ENCODE measurements at places on chromosomes 11 and 22. TPM values are rescaled to one million over a fixed set of nuclear protein-coding genes. Genes with fewer than 3 reads are reported as not detected.

- no peak for DNase-seq
Measured at GRCh38 chr11:80214413-80214812, 773.6 kb upstream of the TENM4 start.

DNA sequence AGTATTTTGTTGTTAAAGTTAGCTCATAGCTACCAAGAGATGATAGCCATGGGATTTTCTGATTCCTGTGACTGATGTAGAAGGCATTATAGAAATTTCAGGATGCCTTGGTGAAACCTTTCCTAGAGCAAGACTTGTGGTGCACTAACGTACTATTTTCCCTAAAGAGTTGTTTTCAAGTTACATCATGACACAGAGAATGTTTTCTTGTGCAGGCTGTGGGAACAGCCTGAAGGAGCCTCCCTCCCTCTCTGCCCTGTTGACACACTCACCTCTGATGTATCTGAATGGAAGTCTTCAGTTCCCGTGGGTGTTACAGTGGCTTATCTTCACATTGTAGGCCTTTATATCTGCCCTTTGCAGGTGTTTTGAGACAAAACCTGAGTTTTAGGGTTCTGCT is 121.6 kb downstream of the LDLRAD3 start:
- no peak for DNase-seq

DNA sequence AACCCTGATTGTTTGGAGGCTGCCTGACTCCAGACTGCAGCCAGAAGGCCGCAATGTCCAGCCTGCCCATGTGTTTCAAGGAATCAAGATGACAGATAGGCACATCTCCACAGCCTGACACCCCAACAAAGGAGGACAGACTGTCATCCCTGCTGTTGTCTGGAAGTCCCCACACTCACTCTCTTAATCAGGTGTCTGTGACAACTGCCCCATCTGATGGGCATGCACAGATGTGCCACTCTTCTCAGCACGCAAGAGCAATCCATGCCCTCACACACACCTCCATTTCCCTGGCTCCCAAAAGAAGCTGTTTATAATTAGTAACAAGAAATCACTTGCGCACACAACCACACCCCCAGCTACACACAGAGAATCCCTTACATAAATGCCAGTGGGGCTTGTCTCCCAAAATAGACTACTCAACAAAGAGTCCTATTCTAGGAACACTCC is 117.6 kb downstream of the C11orf58 start:
- DNase-seq = no peak

GRCh38 chr11:6321961-6322362 is 1.7 kb upstream of the CAVIN3 start:
- no peak for DNase-seq

DNA sequence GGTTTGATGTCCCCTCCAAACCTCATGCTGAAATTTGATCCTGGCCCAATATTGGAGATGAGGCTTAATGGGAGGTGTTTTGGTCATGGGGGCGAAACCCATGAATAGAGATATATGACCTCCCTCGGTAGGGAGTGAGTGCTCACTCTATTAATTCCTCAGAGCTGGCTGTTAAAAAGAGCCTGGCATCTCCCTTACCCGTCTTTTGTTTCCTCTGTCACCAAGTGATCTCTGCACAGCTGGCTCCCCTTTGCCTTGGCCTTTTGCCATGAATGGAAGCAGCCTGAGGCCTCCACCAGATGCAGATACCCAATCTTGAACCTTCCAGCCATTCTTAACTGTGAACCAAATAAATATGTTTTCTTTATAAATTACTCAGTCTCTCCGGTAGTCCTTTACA is 4.5 kb upstream of the CCDC81 start:
- DNase-seq = no peak

GRCh38 chr11:70757241-70757640 is 358.9 kb downstream of the CTTN start:
- DNase-seq = no peak

GRCh38 chr11:113103932-113104690 is 142.9 kb downstream of the NCAM1 start:
- DNase-seq = no peak

- no peak for DNase-seq
Measured at GRCh38 chr11:73322382-73323306, 14.6 kb downstream of the ARHGEF17 start.

DNA sequence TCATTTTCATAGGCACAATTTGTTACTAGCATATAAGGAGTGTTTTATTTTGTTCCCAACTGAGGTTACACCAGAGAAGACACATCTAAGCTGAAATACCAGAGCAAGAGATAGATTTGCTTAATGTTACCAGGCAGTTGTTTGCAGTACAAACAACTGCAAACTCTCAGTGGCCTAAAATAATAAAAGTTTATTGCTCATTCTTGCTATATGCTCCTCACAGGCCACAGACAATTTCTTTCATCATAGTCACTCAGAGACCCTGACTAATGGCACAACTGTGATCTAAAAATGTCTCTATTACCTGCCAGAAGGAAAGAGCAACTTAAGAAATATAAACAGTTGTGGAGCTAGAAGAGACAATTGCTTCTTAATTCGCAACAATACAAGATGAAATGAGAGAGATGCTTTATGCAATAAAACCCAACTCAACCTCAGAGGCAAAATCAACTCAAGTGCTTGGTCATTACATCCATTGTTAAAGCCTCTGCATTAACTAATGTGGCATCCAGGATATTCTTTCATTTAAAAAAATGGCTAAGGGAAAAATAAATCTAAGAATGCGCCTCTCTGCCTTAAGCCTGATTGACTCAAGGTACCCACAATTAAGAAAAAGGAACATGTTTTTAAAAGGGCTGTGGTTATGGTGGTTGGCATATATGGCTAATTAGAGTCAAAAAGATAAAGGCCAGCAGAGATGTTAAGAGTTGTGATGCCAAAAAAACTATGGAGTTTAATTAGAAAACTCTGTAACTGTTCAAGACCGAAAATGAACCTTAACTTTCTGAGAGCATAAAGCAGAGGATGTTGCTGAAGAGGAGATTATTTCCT is 103.7 kb downstream of the CD44 start:
- DNase-seq = no peak

DNA sequence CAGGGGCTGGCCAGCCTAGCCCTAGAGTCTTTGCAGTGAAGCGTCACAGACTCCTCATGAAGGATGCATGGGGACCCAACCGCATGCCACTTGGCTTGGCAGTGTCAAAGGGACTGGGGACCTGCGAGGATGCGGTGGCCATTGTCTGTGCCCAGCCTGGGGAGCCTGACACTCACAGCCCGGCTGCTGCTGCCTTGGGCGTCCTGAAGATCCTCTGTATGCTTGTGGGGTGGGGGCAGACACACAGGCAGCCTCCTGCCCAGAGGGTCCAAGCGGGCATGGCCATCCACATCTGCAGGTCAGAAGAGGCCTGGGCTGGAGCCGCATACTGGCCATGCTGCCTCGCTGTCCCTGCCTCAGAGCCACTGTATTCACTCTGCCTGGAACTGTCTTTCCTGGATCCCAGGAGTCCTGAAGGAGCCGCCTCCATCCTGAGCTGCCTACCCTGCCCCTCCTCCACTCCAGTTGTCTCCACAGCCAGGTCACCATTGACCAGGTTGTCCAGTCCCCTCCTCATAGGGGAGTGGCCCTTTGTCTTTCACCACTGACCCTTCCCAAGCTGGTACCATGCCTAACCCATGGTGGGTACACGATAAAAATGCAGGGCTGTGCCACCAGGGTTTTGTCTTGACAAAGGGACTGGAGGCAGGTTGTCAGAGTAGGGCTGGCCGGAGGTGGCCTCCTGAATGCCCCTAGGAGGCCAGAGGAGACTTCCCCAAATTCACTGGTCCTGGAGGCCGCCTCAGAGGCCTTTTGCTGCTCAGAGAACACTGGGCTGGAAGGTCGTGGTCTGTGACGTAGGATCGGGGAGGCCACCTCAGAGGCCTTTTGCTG is 107.0 kb downstream of the KCNQ1OT1 start:
- DNase-seq = no peak

TCN1 gene
- not detected for total RNA-seq

AKIP1 gene
- 43.1 TPM for total RNA-seq

CCDC157 gene
- 13.1 TPM for total RNA-seq

LBHD1 gene
- total RNA-seq = 4.6 TPM
